ENCODE measurements at places on chromosomes 2 and 18.

DNA sequence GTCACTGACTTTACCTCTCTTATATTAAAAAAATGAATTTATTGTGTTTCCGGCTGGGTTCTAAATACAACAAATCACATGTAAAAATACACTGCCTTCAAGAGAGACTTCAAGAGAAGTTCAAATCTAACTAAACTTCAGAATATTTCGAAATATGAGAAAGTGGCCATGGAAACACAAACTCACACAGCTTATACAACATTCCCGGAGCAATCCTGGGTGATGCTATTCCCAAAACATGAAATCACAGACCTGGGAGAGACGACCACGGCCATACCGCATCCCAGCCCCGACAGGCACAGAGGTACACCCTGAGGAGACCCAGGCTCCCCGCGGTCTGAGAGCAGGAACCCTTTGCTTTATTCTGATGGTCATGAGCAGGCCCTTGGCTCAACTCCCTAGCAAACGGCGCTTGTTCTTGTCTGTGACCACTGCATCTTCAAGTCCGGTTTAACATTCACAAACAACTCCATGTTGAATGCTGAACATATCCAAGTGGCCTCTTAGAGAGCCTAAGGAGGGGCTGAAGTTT is 185.4 kb upstream of the REV1 start:
- no peak for DNase-seq

DNA sequence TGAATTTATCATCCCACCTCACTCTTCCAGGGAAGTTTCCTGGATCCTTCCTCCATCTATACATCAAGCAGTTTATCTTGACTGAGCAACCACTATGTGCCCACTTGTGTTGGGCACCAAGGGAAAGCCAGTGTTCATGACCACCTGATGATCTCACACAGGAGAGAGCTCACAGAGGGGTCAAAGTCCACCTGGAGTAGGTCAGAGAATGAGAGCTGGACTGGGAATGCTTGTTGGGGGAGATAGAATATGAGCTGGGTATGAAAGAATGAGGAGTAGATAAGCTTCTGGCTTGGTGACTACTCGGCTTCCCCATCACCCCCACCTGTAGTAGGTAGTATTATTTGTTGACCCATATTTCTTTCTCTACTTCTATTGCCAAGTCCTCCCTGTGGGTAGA is 72.2 kb upstream of the CYRIA start:
- DNase-seq, result no peak

DNA sequence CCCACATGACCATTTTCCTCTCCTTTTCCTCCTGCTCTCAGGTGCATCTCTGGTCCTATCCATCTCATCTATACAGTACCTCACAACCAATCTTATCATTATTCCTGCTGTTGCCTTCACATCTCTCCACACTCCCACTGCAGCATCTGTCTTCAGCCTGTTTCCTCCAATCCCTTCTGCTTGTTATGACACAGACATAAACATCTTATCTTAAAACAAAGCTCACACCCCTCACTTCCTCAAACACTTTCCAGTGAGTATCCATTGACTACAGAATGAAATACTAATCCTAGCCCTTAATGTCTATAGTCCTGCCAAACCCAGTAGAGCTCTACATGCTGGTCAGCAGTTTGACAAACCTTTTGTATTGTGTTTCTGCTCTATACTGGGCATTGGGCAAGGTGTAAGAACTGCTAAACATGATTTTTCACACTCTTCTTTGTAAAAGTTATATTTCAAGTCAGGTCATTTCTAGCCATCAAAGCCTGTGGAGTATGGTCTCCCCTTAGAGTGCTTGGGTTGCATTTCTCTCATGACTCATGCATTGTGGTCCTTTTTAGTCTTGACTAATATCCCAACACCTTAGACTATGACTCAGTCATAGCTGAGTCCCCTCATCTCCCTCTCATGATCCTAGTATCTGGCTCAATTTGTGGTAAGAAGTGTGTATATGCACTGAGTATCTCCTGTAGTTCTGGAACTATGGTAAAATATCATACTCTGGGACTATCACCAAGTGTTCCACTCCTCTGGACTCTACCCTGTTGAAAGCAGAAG is 187.0 kb downstream of the CYRIA start:
- no peak for DNase-seq

GRCh38 chr2:65435625-65436168 is 3.3 kb upstream of the SPRED2 start:
- peak; percentile 88 for DNase-seq

- DNase-seq, result no peak
These were observed 200.5 kb downstream of the TNS1 start for GRCh38 chr2:217802266-217802665.

DNA sequence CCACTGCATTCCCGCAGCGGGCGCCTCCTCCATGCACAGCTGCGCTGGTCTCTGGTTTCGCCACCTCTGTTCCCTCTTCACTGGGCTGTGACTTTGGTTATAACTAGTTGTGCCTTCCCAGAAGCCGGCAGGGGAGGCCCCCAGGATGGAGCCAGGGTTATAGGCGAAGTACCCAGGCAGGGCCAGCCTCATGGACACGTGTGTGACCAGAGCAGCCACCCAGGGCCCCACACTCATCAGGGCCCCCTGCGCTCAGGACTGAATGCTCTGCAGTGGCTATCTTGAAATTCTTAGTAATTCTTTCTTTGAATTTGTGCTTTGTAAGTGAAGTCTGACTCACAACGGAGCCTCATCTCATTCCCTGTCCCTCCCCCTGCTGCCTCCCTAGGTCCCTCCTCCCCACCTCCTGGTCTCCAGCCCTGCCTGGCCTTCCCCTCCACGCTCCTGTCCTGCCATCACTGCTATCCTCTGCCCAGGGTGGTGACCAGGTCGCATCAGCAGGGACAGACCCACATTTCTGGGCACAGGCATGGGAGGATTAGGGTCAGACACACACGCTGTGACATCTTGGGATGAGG is 38.1 kb upstream of the LBH start:
- DNase-seq, result no peak

GRCh38 chr2:239429473-239430350 is 28.9 kb upstream of the HDAC4 start:
- DNase-seq, result no peak

GRCh38 chr18:54268751-54269150 is 566 bp upstream of the POLI start:
- DNase-seq, result no peak

DNA sequence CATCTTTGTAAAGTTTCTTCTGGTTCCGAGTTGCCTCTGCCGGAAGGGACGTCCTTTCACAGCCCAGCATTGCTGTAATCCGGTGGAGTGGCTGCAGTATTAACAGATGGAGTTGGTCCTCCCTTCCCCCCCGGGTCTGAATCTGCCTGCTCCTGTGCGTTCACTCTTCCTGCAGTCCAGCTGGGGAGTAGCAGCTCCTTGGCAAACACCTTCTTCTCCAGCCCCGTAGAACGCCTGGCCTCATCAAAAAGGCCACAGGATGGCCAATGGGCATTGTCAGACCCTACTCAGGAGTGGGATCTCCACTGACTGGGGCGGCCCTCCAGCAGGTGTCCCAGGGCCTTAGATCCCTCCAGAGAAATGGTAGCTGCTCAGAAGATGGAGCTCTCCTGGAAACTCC is 234.0 kb downstream of the FAM210A start:
- no peak for DNase-seq

DNA sequence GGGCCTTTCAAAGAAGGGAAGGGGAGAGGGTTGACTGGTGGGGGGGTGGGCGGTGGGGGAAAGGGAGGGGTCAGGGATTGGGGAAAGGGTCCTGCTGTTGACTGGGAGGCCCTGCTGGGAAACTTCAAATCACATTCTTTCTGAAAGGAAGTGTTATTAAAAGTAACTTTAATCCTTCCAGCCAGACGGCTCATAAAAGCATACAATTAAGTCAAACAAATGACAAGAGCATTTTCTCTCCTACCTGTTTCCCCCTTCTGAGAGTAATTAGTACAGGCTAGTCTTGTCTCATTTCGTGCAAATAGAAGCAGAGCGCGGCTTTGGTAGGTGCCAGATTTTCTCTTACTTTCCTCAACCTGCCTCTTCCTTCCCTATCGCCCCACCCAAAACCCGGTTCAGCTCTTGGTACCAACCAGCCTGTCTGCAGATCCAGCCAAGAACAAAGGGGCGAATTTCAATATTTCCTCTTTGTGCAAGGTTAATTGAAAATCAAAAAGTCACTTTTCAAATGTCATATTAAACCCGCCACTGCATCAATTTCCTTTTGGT is 2112.6 kb upstream of the PIK3C3 start:
- no peak for DNase-seq

DNA sequence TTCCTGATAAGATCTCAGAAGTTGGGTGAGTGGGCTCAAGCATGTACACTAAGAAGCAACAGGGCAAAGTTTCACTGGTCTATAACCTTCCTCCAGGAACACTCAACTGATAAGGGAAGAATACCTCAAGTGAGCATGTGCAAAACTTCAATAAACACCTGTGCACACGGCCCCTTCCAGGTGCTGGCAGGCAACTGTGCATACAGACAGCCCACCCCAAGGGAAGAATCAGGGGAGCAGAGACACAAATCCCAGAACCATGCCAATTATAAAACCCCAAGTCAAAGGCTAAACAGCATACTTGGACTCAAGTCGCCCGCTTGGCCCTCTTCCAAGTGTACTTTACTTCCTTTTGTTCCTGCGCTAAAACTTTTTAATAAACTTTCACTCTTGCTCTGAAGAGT is 85.9 kb upstream of the RTN4 start:
- no peak for DNase-seq

DNA sequence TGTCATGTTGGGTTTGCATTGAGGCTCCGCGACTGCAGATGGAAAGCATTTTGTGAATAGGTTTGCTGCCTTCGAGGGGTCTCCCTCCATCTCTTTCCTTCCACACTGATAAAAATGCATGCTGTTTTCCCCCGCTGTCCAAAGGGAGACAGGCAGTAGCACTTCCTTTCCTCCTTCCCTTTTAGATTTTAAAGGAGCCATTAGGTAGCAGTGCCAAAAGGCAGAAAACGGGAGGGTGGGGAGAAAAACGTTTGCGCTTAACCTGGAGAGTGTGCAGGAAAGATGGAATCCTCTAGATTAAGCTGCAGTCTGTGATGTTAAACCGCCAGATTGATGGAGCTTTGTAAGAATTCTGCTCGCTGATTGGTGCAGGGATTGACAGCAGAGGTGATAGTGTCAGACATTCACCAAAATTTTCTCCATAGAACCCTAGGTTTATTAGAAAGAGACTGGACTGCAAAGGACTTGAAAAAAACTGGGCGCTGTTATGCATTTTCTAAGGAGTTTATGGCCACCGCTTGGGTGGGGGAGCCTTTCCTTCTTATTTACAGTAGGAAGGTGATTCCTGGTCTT is 688 bp downstream of the MAPRE2 start:
- peak; percentile 8 for DNase-seq

DNA sequence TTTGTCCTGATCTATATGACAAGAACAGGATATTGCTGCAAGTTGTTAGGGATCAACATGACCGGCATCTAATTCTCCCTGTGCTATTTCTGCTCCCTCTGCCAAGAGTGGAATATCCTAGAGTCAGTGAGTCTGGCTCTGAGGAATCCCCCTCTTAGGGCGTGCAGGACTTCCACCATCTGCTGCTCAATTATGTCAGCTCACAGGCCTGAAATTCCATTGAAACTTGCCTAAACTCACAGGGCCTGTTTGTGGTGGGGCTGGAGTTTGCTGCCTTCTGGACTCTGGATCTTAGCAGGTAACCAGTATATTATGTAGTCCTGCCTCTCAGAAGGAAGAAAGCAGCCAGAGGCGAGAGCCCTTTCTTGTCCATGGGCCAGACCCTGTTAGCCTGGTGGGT is 323.0 kb downstream of the TSN start:
- no peak for DNase-seq

- peak; percentile 40 for DNase-seq
These were observed 21.7 kb upstream of the LRRTM1 start for GRCh38 chr2:80326214-80326613.

- DNase-seq, result no peak
These were observed 108.9 kb upstream of the ITGA4 start for GRCh38 chr2:181348107-181348837.

- DNase-seq, result no peak
These were observed 521.8 kb upstream of the ID2 start for GRCh38 chr2:8159966-8160603.
